ENCODE measurements at places on chromosomes 2 and 18.
A peak's percentile ranks its signal among the peaks of the same experiment; 100 is the strongest.

DNA sequence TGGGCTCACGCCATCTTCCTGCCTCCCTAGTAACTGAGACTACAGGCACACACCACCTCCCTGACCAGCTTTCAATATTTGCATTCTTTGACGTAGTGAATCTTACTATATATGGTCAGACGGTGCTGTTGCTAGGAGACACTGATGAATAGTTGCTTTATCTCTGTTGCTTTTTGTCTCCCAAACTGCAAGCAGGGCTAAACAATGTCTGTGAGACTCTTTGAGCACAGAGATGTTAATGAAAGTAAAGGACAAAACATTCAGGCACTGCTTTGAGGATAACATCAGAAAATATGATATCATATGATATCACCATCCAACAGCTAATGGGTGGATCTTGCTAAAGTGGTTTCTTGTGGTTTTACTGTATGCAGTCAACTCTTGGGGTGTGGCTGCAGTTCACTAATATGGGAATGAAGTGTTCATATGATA lies 43.0 kb downstream of the EMILIN2 start:
- DNase-seq, result no peak

DNA sequence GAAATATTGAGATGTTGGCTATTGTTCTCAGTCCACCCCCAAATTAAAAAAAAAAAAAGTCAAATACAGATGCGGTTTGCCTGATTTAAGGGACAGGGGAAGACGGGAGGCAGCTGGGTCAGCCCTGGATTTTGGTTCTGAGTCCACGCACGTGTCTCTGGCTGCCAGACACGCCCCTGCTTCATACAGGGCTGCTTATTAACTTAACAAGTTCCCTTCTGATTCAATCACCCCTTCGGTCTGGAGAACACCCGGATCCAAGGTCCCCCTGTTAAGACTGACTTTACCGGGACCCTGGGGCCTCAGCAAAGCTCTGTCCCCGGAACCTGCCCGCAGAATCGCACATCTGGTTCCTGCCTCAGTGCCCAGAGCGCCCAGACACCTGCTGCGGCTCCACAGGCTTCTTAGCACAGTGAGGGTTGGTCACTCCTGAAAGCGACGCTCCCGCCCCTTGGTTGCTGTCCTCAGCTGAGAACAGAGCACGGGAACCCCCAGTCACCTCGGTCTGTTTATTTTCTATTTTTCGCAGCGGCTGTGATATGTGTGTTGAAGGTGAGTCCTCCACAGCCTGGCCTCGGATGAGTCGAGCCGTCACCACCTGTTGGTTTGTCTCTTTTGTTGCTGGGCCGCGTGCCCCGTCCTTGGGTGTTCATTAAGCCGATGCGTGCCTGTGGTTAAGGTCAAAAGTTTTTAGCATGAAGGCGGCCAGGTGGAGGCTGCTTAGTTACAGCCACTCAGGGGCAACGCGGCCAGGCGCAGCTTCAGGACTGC lies 57.2 kb downstream of the RTP5 start:
- no peak for DNase-seq

- DNase-seq, result no peak
Observed at GRCh38 chr2:98759827-98760625, 29.1 kb upstream of the MGAT4A start.

DNA sequence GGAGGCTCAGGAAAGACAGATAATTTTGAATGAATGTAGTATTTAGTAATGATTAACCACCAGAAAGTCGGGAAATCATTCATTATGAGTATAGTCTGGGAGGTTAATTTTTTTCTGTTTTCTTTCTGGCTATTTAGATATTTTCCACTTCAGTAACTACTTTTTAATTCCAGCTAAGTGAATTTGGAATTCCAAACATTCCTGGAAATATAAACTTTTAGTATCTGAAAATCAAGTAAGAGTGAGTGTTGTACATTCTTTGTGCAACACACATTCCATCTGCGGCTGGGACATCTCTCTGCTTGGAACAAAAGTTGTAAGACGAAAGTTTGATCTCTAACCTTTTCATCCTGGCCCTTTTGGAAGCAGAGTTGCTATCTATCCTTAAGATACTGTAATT lies 275.7 kb upstream of the SPRED2 start:
- DNase-seq, result no peak

DNA sequence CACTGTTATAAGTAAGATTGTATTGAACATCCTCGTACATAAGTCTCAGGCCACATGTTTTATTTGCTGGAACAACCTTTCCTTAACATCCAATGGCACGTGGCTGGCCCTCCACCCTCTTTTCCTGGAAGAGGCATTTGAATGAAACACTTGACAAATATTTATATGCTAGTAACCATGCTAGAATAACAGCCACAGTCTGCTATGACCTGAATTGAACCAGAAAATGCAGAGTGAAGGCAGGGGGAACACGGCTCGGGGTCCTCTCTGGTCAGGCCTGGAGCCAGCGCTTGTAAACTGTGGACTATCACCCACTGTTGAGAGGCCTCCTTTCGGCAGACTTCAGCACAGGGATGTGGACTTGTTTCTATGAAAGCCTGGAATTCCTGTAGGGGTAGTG lies 198.2 kb upstream of the COPS8 start:
- peak; percentile 71 for DNase-seq

- DNase-seq, result peak; percentile 62
Observed at GRCh38 chr2:98608962-98609604, 694 bp downstream of the UNC50 start.

DNA sequence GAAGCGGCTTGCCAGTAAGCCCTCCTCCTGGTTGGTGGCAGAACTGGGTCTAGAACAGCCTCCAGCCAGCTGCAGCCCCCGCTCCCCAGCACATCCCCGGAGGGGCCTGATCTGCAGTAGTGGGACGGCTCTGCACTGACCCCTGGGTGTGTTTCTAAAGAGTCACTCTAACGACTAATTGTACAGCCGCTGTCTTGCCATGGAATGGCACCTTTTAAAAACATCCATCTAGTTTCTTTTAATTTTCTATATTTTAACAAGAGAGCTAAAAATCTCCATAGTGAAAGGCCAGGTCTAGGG lies 82.0 kb downstream of the MTCL1 start:
- DNase-seq, result no peak

- DNase-seq, result peak; percentile 48
Observed at GRCh38 chr2:65081232-65081685, 25.0 kb downstream of the CEP68 start.

GRCh38 chr2:86500325-86501083 lies 59.3 kb downstream of the KDM3A start:
- no peak for DNase-seq

GRCh38 chr2:113072584-113072983 lies 4.8 kb downstream of the IL1F10 start:
- no peak for DNase-seq

DNA sequence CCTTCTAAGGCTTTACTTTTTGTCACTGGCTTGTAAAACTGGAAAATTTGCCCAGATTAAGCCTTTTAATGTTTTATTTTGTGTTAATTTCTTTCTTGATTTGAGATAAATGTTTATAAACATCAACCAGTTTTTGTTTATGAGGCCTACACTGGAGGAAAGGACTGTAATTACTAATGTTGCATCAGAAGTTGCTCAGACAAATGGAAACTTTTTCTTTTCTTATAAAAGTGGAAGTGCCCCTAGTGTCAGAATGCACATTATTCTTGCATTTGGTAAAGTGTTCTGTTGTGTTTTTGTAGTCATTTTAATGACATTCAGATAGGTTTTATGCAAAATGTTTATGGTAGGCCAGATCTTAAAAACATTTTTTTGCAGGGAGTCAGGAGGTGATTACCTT lies 25.3 kb downstream of the LCLAT1 start:
- peak; percentile 19 for DNase-seq

- no peak for DNase-seq
Observed at GRCh38 chr2:16745466-16745865, 79.8 kb upstream of the CYRIA start.

DNA sequence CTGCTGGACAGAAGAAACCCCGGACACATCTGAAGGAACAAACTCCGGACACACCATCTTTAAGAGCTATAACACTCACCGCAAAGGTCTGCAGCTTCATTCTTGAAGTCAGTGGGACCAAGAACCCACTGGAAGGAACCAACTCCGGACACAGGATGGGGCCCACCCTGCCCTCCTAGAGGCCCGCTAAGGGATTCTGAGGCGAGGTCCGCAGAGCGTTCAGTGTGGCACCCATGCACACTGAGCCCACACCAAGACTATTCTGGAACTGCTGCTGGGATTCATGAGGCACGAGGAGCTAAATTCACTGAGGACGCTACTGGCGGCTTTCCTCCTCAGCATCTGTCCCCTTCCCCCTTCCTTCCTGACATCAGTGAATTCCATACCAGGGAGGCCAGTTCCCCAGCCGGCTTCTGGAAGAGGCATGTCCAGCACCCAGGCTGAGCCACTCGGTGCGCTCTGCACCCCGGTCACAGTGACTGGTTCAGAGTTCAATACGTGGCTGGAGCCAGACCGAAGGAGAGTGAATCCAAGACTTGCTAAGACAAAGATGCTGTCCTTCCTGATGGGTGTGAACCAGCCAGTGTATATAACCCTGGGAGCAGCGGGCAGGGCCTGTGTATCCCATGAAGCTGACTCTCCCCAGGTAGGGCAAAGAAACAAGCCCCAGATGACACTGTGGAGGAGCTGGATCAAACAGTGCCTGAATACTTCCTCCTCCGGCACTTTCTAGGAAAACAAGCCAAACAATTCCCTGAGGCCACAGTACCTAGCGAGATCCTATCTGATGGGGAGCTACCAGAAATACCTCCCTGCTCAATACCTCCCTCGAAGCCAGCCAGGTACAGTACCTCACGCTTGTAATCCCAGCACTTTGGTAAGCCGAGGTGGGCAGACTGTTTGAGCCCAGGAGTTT lies 11.1 kb downstream of the HDAC4 start:
- DNase-seq, result no peak

DNA sequence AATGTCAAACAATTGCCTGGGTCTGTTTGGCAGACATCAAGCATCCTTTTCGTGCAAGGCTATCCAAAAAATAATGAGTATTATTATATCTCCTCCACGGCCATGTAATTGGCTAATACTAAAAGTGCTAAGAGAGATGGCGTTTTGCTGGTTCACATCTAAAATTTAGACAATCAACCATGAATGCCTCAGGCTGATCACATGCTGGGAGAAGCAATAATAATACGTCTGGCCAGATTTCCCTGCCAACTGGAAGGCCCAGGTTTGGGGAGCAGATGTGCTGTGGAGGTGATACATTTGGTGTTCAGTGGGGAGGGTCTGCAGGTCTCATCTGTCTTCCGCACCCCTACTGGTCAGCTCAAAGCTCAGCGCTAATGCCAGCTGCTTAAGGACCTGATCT lies 60.3 kb upstream of the CREB1 start:
- DNase-seq, result no peak

- no peak for DNase-seq
Observed at GRCh38 chr2:240216167-240216566, 75.7 kb upstream of the OTOS start.

- no peak for DNase-seq
Observed at GRCh38 chr2:62084801-62085200, 111.1 kb upstream of the B3GNT2 start.

DNA sequence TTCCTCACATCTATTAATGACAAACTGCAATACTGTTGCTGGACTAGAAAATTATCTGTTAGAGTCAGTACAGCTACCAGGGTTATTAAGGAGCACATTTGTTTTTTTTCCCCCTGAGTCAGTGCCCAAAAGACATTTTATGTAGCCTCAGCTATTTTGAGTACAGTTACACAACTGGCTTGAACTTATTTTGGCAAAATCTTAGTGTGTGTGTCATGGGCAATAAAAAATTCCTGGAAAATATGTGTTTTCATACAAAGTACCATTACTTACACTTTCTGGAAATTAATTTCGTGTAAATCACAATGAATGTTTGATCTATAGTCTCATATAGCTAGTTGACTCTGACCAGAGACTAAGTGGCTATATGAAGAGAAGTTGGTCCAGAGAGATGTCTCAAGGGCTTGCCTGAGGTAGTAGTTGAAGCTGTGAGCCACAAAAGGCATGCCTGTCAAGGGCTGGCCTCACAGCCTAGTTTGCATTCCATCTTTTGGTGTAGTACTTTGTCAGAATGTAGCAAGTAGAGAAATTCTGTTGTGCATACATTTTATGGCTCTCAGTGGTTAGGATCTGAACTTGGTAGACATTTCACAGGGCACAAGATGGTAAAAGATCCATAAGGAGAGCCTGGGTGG lies 283.4 kb downstream of the MTX2 start:
- no peak for DNase-seq

DNA sequence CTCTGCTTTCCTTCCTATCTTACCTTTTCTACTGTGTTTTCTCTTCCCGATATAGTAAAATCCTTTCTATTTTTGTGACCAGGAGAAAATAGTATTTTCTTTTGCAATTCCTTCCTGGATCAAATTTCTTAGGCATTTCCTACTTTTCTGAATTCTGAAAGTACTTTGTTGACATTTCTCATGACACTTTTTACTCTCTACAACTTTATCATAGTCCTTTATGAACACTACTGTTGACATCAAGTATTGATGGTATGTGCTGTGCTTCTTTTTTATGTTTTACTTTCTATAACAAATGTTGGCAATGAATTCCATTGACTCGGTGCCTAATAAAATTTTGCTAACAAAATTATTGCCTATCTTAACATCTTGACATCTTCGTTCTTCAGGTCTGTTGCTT lies 217.7 kb upstream of the TCF4 start:
- DNase-seq, result no peak

DNA sequence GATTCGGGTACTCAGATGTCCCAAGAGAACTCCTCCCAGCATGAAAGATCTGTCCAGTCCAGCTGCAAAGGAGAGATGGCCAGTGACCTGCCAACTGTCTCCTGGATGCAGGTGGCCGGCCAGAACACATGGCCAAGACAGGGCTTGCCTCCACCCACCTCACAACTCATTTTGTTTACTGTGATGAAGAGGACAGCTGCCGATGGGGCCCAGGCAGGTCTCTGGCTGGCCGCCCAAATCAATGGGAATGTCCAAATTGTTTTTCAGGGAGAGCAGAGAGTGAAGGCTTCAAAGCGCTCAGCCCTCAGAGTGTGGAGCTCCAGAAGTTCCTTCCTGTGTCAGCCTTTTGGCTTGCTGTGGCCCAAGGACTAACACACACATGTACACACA lies 41.9 kb downstream of the FOSL2 start:
- no peak for DNase-seq

DNA sequence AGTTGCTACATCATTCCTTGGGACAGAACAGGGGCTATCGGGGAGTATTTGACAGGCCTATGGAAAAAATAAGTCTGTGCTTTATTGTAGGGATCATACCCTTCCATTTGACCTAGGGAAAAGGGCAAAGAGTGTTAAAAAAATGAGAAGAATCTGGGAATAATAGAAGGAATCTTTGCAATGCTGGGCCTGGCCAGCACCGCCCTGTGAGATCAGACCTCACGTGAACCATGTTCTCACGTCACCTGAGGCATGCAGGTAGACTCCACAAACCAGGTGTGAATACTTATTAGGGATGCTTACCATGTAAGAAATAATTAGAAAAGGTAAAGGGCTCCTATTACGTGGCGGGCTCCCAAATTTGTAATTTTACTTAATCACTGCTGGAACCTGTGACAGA lies 177.5 kb upstream of the GATA6 start:
- no peak for DNase-seq

- DNase-seq, result no peak
Observed at GRCh38 chr2:159155791-159156190, 130.7 kb downstream of the WDSUB1 start.
